Motor neuron (in vitro differentiated cells): ENCODE measurements at places on chromosomes 5 and 9. TPM values are rescaled to one million over a fixed set of nuclear protein-coding genes. Genes with fewer than 3 reads are reported as not detected.
A peak's percentile ranks its signal among the peaks of the same experiment; 100 is the strongest.

- ATAC-seq = no peak
These were observed 427.5 kb upstream of the KIF2A start for GRCh38 chr5:61878471-61878870.

Gene CDX1
- total RNA-seq = 0.36 and 0.46 TPM in 2 replicates

DNA sequence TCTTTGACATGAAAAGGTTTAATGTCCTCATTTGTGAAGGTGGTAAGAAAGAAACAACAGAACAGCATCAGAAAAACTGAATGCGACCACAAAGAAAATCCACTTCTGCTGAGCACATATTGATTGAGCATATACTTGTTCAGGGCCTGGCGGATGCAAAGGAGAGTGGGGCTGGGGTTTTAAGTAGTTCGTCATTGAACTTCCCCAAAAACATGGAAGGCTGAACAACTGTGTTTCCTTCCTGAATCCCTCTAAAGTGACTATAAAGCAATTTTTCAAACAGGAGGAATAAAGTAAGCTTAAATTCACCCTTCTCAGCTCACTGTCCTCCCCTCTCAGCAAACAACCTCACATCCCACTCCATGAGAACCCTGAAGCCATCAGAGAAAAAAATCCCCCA is 262.9 kb downstream of the AGTPBP1 start:
- ATAC-seq = no peak

DNA sequence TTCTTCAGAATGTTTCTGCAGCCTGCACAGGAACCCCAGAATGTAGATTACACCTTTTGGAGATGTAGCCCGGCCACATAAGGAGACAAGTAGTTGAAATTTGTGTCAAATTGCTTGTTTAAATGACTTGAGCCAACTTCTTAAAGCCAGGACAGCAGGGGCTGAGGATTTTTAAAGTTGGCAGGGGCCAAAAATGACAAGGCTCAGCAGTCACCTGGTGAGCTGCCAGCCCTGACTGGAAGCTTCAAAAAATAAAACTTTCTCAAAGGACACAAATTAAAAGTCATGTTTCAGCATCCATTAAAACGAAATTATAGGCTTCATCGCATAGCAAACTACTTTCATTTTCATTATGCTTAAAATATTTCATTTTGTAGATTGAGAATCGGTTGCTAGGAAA is 340.3 kb upstream of the WWC1 start:
- no peak for ATAC-seq

Gene WWC1
- total RNA-seq = 6.4 and 7.7 TPM in 2 replicates

GRCh38 chr5:147015405-147015804 is 136.8 kb upstream of the PPP2R2B start:
- no peak for ATAC-seq

GRCh38 chr5:91151947-91152346 is 231.2 kb downstream of the ARRDC3 start:
- peak; percentile 8 for ATAC-seq

DNA sequence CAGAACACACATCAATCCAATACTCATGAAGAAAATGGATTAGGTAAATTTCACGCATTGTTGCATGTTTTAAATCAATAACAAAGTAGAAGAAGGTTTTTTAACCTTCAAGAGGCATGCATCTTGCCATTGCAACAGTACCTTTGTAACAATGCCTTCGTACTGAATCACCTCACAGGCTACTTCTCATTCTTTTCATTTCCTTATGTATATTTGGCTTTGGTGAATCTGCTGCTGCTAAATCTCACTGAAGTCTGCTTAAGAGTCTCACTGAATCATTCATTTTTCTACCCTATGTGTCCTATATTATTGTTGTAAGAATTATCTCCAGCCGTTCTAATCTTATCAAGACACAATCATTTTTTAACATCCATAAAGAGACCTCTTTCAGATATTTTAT is 152.5 kb downstream of the CDH10 start:
- no peak for ATAC-seq

- no peak for ATAC-seq
These were observed 6.4 kb downstream of the GABBR2 start for GRCh38 chr9:98702340-98702739.

Gene GPR150
- total RNA-seq = 0.27 and 0.33 TPM in 2 replicates
